AG09319 (cell line): ENCODE measurements at places on chromosomes 5 and 9.

DNA sequence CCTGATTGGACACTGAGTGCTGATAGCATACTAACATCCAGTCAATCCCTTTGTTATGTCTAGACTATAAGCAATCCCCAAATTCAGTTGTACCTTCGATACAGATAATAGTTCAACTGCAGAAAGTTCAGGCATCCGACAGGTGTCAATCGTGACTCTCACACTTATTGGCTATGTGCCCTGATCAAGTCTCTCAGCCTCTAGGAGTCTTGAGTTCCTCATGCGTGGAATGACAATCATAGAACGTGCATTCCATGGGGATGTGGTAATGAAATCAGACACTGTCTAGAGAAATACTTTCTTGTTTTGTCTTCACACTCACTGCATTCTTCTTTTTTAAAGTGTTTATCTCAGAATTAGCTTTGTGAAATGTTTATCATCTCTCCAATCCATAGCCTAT, 4.8 kb downstream of the ANKRD34B start:
- no peak for DNase-seq

- DNase-seq: no peak
Measured at GRCh38 chr9:36914212-36914577, 119.9 kb downstream of the PAX5 start.

DNA sequence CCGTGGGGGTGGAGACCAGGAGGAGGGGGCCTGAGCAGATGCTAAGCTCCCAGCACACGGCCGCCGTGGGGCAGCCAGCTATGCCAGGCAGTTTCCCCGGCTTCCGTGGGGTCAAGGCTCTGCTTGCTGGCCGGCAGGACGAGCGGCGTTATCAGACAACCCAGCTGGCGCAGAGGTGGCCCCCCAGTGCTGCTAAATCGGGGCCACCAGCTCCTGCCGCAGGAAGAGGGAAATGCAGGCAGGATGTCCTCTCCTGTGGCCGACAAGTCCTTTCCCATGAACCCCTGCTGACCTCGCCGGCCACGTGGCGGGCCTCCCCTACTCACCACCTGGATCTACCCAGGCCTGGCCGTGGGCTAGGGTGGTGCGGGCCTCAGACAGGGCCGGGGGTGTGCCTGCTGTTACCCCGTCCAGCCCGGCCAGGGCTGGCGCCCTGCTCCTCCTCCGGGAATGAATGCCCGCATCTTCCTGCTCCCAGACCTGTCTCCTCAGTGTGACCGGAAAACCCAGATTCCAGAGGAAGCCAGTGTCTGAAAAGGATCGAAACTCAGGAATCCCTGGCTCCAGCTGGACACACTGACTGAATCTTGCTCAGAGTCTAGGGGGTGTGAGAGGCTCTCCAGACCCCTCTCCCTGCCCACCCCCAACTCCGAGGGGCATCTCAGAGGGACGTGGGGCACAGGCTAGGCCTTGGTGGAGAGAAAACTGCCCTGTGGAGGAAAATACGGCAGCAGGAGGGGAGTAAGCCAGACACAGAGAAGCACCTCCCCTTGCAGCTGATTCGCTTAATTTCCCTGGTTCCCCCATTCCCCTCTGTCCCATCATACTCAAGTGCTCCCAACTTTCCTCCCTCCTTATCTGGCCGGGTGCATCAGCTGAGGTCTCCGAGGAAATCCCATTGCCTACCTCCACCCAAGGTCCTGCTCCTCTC, 3.9 kb downstream of the FLT4 start:
- no peak for DNase-seq

DNA sequence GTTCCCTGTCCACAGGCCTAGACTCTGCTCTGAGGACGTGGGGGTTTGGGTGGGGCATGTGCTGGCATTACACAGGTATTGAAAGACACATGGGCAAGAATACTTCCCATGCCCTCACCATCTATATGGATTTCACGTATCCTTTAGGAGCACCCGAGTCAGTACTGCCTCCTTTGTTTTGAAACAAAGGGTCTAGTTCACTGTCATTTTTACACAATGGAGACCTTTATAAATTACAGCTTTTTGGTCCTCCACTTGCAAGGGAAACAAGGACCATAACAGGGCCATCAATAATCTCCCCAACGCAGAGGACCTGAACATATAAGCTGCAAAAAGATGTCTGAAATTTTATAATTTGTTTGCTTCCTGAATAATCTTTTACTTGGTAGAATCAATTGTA, 24.9 kb upstream of the CRHBP start:
- no peak for DNase-seq

GRCh38 chr5:127019928-127020327, 10.4 kb downstream of the MARCHF3 start:
- no peak for DNase-seq

- no peak for DNase-seq
Measured at GRCh38 chr5:76325326-76325725, 77.8 kb upstream of the IQGAP2 start.
